ENCODE measurements at places on chromosomes 2 and 18. TPM values are rescaled to one million over a fixed set of nuclear protein-coding genes. Genes with fewer than 3 reads are reported as not detected.

KIF1A gene
- not detected for total RNA-seq

EIPR1 gene
- total RNA-seq = 57.9 TPM

NEB gene
- total RNA-seq = under 0.01 TPM

KLHL41 gene
- not detected for total RNA-seq

AMER3 gene
- total RNA-seq = not detected

DAPL1 gene
- total RNA-seq = 6.3 TPM

CGREF1 gene
- 1.1 TPM for total RNA-seq

CHCHD5 gene
- 34.8 TPM for total RNA-seq

FBXO41 gene
- total RNA-seq = 5.4 TPM

PCARE gene
- not detected for total RNA-seq

SERPINB11 gene
- total RNA-seq = not detected

SYT4 gene
- not detected for total RNA-seq

DPYSL5 gene
- not detected for total RNA-seq

KCNIP3 gene
- total RNA-seq = 1.2 TPM

CRYGB gene
- total RNA-seq = not detected

FBXO48 gene
- 0.72 TPM for total RNA-seq

EIF2AK2 gene
- 15.7 TPM for total RNA-seq

MEP1B gene
- not detected for total RNA-seq

IL1F10 gene
- 0.08 TPM for total RNA-seq

CDKL4 gene
- total RNA-seq = not detected

SPATA3 gene
- total RNA-seq = not detected

PMAIP1 gene
- 16.2 TPM for total RNA-seq

TTR gene
- total RNA-seq = not detected

EML6 gene
- total RNA-seq = 0.04 TPM

DNAJC5G gene
- not detected for total RNA-seq

SFTPB gene
- not detected for total RNA-seq

TMEM178A gene
- total RNA-seq = 0.80 TPM

CDH2 gene
- 0.08 TPM for total RNA-seq

IL36B gene
- not detected for total RNA-seq

SLC5A7 gene
- not detected for total RNA-seq

IWS1 gene
- total RNA-seq = 40.7 TPM

GPR75 gene
- total RNA-seq = 0.62 TPM

PJVK gene
- 0.53 TPM for total RNA-seq

SULT1C2 gene
- not detected for total RNA-seq

RAB27B gene
- total RNA-seq = 5.5 TPM

POLE4 gene
- 35.3 TPM for total RNA-seq

SNRPD1 gene
- total RNA-seq = 36.9 TPM

CYBRD1 gene
- total RNA-seq = 22.3 TPM

COPS9 gene
- total RNA-seq = 193 TPM

Measured in hair follicular keratinocyte (primary cell).